ENCODE measurements at places on chromosomes 3 and 15.
A peak's percentile ranks its signal among the peaks of the same experiment; 100 is the strongest.

GRCh38 chr3:164200053-164200823 is 878.1 kb downstream of the SI start:
- DNase-seq: no peak

DNA sequence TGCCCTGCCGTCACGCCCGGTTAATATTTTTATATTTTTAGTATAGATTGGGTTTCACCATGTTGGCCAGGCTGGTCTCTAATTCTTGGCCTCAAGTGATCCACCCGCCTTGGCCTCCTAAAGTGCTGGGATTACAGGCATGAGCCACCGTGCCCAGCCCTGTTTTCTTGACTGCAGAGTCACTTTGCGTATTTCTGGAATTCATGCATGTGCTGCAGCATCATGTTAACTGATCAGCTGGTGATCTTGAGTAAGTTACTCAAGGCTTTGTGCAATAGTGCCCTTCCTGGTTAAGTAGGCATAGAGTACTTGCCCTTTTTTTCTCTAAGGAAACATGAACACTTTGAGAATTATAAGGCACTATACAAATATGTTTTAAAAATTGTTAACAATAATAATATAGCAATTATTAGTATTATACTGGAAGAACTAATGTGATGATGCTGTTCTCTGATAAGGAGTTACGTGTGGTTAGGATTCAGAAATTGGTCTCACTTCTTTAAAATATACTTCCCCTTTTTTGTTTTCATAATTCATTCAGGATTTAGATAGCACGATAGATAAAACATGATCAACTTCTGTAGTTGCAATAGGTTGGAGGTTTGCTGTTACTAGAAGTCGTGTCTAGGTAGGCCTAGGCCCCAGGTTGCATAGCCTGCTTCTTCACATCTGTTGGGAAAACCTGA is 33.6 kb downstream of the GPR171 start:
- DNase-seq: no peak

DNA sequence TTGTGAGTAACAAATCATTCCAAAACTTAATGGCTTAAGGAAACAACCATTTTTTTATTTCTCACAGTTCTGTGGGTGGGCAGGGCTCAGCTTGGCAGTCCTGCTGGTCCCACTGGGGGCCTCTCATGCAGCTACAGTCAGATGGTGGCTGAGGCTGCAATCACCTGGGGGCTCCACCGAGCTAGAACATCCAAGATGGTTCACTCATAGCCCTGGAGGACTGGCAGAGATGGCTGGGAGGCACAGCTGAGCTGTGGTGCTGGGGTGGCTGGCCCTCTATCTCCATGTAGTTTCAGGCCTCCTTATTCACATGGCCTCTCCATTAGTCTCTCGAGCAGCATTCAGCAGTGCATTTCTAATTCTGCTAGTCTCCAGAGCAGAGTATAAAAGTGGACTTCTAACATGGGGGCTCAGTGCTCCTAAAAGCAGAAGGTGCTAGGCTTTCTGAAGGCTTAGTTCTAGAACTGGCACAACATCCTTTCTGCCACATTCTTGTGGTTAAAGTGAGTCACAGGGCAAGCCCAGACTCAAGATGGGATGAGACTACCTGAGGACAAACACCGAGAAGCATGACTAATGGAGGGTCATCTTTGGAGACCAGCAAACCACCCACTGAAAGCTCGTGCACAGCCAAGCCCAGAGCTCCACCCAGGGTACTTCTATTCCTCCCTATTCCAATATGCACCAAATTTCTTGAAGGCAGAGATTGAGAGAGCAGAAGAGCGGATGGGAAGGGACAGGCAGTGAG is 6.3 kb downstream of the CAV3 start:
- peak; percentile 71 for DNase-seq

- DNase-seq: peak; percentile 73
These were observed 151.5 kb downstream of the LRRK1 start for GRCh38 chr15:101070502-101071273.

DNA sequence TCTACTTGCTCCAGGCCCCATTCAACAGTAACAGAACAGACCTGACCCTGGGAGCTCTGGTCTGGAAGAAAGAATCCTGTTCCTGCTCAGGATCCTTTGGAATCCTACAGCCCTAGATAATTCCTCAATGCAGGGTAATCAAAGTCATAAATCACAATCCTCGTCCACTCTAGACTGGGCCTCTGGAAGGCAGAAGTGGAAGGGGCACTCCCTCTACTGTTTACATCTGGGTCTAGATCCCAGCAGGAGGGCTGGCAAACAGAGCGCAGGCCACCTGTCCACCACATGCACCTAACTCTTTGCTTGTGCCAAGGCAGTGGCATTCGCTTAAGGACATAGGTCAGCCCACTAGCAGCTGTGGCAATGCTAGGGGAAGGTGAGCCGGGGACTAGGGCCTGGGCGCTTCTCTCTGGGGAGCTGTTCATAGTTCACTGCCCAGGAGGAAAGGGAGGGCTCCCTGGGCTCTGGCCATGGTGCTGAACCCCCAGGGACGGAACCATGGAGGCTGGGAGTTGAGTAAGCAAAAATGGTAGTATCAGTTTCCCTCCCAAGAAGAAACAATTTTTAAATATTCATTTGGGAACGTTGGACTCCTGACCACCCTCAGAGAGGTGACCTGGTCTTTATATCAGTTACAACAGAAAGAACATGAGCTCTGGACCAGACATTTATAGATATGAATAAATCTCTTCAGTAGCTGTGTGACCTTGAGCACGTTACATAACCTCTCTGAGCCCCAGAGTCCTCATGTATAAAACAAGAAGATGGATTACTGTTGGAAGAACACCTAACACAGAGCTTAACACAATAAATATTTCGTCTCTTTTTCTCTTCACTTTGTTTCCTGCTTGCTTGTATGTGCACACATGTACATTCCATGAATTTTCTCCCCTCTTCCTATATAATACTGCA is 90.2 kb downstream of the NTRK3 start:
- DNase-seq: peak; percentile 30

DNA sequence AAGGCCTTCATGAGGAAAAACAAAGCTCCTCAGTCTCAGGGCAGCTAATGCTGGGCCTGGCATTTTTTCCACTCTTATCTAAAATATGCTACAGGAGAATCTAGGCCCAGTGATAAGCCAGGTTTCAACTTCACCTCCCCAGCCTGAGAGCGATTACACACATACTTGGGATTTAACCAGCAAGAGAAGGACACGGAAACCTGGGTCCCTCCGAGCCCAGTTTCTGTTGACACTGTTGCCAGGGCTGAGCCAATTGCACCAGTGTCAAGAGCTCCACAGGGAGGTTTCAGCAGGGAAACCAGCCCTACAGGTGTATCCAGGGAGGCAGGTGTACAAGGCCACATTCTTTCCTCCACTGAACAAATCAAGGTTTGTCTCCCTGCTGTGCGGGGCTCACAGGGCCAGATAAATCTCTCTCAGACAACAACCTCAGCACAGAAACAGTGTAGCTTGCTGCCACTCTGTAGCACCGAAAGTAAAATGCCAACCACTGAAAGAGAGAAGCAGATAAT is 85.4 kb downstream of the MAGI1 start:
- no peak for DNase-seq

GRCh38 chr3:76199382-76199781 is 414.0 kb upstream of the ZNF717 start:
- peak; percentile 42 for DNase-seq

GRCh38 chr3:128273109-128273840 is 120.0 kb downstream of the EEFSEC start:
- DNase-seq: no peak

- no peak for DNase-seq
These were observed 314.0 kb upstream of the WNT5A start for GRCh38 chr3:55801068-55801467.

GRCh38 chr3:43838877-43839276 is 148.1 kb downstream of the ABHD5 start:
- no peak for DNase-seq

DNA sequence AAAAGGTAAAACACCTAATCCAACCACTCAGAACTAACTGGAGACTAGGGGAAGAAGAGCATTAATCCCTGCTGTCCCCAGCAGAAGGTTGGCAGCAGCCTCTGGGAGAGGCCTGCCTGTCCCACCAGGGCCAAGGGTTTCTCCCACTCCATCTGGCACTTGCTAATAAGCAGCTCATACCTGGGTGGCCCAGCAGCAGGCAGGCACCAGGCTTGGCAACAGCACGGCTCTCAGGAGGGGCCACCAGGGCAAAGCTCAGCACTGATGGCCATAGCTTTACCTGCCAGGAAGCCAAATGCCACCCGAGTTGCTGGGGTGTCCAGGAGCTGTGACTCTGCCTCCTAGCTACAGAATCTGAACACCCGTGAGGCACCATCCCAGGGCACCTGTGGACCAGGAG is 58.3 kb downstream of the BOC start:
- DNase-seq: no peak

GRCh38 chr3:16134173-16134928 is 40.1 kb upstream of the GALNT15 start:
- DNase-seq: peak; percentile 28

GRCh38 chr3:159627634-159628033 is 361.0 kb upstream of the IL12A start:
- no peak for DNase-seq

DNA sequence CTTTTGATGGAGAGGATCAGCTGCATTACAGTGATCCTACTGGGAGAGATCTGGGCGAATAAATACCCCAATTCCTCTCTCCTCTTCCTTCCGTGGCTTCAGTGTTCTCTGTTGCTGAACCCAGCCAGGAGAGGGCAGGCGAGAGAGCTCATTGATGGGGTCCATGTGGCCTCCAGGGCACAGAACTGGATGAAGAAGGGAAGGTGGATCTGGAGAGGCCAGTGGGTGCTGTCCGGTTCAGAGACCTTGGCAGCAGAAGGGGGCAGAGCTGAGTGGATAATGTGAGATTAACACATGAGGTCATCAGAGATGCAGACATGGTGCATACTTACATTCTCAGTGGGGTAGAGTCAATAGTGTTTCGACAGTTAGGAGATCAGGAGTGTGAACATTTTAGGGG is 193.6 kb downstream of the CLSTN2 start:
- peak; percentile 35 for DNase-seq

GRCh38 chr15:48191574-48192225 is at the start of gene CTXN2:
Gene CTXN2, plus strand, starts transcription at chr15:48191665. Its CDS starts 9,636 bp downstream, at chr15:48201301.
- DNase-seq: no peak

- no peak for DNase-seq
These were observed 460.3 kb upstream of the EPHA6 start for GRCh38 chr3:96354106-96354505.

- no peak for DNase-seq
These were observed 5.3 kb upstream of the NRROS start for GRCh38 chr3:196634224-196634623.

- DNase-seq: peak; percentile 95
These were observed 2.2 kb downstream of the MAPK6 start for GRCh38 chr15:52021128-52021671.

DNA sequence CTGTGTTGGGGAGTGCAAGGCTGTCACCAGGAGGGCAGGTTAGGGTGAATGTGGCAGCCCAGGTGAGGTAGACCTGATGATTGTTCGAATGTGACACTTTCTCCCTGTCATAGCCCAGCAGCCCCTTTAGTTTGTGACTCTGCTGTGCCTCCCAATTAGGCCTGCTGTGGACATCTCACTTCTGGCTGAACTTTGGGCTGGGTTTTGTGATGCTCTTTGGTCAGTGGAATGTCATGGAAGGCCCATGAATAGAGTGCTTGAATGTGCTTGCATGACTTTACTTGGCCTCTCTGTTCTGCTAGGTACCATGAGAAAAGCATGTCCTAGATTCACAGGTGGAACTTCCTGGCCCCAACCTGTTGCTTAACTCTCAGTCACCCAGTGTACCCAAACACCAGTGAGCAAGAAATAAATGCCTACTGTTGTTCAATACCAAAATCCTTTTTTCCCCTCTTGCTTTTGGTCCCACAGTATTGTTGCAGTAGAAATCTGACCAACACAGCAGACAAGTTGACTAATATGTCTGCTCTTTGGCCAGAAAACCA is 249.7 kb downstream of the PTPRG start:
- no peak for DNase-seq

DNA sequence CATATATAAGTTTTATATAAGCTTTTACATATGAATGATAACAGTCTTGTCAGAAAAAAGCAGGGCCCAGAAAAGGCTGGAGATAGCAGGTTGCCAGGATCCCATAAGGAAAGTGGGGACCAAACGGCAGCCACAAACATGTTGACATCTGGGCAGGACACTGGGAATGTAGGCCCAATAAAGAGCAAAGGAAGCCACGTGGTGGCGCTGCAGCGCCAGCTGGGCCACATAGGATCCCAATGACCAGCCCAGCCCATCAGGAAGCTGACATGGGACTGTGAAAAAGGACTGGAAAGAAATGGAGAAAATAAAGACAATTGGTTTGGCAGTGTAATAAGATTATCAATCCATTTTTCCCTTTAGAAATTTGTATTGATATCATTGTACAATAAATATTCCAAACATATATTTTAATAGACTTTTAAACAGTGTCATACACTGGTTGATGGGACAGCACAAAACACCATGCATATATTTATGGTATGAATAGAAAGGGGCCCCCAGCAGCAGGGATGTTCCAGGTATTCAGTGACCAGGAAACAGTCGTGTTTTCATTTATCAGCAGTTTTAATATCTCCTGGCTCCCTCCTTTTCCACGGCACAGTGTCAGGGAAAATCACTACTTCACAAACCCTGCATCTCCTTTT is 89.0 kb upstream of the STRIT1 start:
- DNase-seq: peak; percentile 70

DNA sequence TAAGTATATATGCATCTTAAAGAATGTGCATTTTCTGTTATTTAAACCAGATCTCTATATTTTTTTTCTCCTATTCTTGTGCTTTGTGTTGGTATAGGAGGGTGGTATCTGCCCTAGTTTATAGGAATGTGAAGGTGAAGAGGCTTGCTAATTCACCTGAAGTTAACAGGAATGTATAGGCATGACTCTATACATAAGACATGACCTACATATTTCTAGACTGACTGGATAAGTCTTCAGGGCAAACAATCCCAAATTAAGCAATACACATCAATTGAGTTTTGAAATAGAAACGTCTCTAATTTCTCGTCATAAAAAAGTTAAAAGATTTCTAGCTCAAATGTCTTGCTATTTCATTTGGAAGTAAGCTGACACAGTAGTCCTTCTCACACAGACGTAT is 410.0 kb downstream of the DIPK2A start:
- no peak for DNase-seq

DNA sequence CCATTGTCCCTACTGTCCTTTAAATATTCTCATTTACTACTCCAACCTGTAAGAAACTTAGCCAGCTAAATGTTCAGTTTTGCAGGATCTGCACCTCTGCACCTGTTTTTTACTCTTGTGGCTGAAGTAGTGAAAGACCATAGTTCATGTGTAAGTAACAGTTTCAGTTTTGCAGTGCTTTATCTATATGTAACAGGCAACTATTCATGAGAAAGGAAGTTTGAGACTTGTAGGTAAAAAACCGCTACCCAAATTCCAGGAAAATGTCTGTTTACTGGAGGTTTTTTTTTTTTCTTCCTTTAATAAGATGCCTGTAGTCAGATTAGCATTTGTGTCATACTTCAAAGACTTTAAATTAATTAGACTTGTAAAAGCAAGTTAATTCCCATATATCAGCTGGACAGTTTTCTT is 25.4 kb upstream of the MBNL1 start:
- DNase-seq: no peak

GRCh38 chr15:41022487-41023090 is 69.3 kb downstream of the CHAC1 start:
- peak; percentile 62 for DNase-seq

GRCh38 chr3:2923390-2923789 is 186.8 kb downstream of the IL5RA start:
- DNase-seq: no peak

GRCh38 chr3:69764121-69764741 is 25.0 kb downstream of the MITF start:
- DNase-seq: no peak

- no peak for DNase-seq
These were observed 96.5 kb downstream of the SUCLG2 start for GRCh38 chr3:67557848-67558355.
